ENCODE measurements at places on chromosomes 11 and 22. TPM values are rescaled to one million over a fixed set of nuclear protein-coding genes. Genes with fewer than 3 reads are reported as not detected.

DNA sequence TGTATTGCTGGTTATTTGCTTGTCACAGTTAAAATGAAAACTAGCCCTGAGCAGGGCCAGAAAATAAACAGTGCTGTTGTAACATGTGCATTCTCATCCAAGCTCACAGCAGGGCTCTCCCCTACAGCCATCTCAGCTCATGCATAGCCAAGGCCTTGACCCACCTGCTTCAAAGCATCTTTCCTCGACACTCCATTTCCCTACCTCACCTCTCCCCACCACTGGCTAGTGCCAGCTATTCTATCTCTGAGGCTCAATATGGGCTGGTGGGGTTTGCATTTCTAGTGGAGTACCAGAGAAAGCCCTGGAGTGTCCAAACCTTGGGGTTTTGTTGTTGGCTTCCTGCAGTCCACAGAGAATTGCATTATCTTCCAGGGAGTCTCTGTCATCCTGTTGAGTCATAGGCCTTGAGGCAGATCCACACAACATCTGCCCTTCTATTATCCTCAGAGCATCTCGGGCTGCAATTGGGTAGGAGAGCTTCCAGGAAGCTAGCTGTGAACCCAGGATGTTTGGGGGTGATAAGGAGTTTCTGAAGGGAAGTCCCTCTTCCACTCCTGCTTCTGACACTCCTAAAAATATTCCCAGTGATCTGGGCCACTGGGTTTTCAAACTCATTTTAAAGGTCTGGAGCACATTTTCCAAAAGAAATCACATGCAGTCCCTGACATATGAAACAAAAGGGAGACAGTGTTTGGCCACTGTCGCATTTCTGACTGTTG is 36.1 kb upstream of the AMOTL1 start:
- DNase-seq = no peak

The DCDC1 gene
- total RNA-seq = 0.07 TPM

GRCh38 chr11:36097219-36097650 is 153.4 kb downstream of the LDLRAD3 start:
- no peak for DNase-seq

- DNase-seq = no peak
These were observed 91.7 kb upstream of the CLMP start for GRCh38 chr11:123286761-123287160.

GRCh38 chr11:70783356-70783755 is 385.0 kb downstream of the CTTN start:
- no peak for DNase-seq

DNA sequence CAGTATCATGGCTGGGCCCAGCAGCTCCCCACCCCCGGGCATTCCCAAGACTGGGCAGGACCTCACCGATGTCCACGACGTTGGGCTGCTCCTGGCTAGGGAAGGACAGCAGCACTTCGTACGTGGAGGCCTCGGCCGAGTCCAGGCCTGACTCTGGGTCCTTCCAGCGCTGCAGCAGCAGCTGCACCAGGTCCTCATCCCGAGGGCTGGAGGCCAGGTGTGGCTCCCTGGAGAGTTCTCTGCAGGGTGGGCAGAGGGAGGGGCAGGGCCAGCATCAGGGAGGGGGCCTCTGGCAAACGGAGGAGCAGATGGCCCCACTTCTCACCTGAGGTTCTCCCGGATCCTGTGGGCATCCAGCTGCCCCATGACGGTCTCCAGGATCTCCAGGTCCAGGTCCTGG is 341 bp downstream of the NAALADL1 start:
- no peak for DNase-seq

The BTBD18 gene
- total RNA-seq = not detected

DNA sequence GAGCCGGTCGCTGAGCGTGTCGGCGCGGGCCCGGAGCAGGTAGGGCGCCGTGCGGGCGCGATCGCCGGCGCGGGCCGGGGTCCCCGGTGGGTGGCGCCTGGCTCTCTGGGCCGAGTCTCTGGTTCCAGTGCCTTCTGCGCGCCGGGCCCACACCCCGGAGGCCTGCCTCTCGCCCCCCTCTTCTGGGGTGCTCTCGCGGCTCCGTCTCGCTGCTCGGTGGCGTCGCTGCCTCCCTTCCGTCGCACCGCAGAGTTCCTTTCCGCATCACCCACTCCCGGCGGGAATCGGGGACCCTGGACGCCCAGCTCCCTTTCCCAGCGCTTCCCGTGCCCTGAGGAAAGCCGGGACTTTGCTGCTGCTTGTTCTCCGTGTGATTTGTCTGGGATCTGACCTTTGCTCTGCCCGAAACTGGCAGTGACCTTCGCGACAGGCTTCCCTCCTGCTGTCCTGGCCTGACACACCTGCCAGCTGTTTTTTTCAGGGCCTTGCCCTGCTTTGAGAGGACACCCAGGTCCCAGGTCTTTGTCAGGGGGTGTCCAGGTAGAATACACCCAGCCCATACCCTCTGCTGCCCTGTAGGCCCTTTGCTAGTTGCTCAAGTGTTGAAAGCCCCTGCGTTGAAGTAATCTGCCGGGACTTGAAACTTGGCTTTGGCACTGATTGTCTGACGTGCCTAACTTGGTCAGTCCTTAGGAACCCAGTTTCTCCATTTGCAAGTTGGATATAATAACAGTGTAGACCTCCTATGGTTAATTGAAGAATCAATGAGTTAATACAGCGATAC is 711 bp downstream of the FDX1 start:
- DNase-seq = no peak

DNA sequence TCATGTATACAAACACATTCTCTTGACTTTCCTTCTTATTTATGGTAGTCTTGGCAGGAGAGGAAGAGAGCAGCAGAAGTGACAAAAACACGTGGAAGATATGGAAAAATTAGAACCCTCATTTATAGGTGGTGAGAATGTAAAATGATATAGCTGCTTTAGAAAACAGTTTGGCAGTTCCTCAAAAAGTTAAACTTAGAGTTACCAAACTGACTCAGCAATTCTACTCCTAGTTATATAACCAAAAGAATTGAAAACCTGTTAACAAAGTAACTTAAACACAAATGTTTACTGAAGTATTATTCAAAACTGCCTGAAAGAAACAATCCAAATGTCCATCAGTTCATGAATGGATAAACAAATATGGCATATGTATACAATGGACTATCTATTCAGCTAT is 16.8 kb downstream of the NUCB2 start:
- no peak for DNase-seq

DNA sequence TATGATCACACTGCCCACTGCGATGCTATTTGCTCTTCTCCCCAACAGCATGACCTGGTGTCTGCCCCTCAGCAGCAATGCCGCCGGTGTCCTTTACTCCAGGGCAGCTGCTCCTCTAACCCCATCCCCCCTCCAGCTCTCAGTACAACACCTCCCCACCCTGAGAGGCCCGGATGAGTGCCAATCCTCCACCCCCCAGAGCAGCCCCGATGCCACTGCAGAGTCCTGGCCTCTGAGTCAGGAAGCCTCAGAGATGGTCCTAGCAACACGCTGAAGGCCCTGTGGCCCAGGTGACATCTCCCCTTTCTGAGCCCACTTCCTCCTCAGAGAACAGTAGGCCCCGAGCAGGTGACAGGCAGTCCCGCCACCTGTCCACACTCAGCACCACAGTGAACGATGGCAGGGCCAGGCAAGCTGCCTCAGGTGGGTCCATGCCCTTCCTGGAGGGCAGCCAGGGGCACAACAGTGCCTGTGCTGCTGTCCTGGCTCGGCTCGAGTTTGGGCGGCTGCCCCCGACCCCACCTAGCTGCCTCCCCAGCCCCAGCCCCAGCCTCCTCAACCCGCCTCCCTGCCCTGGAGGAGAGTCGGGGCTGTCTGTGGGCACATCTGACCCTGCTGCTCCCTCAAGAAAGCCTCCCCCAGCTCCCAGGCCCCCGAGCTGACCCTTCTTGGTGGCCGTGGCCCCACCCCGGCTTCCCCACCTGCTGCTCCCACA is 3.9 kb upstream of the NDUFS8 start:
- no peak for DNase-seq

GRCh38 chr11:3088806-3089205 is 31.6 kb upstream of the CARS1 start:
- DNase-seq = no peak

GRCh38 chr22:32044913-32045312 is 1.9 kb downstream of the SLC5A1 start:
- no peak for DNase-seq

GRCh38 chr11:8248786-8249185 is 14.9 kb downstream of the LMO1 start:
- no peak for DNase-seq

The RIC3 gene
- total RNA-seq = 11.8 TPM

The RFPL1 gene
- total RNA-seq = not detected

DNA sequence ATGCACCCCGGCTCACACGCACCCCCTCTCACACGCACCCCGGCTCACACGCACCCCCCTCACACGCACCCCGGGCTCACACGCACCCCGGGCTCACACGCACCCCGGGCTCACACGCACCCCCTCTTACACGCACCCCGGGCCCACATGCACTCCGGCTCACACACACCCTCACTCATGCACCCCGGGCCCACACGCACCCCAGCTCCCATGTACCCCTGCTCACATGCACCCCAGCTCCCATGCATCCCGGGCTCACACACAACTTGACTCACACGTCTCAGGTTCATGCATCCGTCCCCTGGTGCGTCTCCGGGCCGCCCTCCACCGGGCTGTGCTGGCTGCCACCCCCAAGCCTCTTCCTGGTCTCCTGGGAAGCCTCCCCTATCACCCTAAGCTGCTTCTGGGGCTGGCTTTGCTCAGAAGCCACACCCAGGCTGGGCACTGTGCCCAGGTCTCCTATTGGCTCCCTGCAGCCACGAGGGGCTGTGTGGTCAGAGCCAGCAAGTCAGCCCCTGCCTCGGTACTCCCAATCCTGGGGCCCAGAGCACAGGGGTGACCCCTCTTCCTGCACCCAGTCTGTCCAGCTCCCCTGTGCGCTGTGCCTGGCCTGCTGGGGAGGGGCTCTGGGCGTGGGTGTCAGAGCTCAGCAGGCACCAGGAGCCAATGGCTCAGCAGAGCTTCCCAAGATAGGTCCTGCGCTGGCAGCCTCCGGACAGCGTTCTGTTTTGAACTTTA is 16.9 kb downstream of the TSPAN4 start:
- no peak for DNase-seq

- no peak for DNase-seq
These were observed 15.8 kb downstream of the BLID start for GRCh38 chr11:122100037-122100755.

The PVALB gene
- not detected for total RNA-seq

DNA sequence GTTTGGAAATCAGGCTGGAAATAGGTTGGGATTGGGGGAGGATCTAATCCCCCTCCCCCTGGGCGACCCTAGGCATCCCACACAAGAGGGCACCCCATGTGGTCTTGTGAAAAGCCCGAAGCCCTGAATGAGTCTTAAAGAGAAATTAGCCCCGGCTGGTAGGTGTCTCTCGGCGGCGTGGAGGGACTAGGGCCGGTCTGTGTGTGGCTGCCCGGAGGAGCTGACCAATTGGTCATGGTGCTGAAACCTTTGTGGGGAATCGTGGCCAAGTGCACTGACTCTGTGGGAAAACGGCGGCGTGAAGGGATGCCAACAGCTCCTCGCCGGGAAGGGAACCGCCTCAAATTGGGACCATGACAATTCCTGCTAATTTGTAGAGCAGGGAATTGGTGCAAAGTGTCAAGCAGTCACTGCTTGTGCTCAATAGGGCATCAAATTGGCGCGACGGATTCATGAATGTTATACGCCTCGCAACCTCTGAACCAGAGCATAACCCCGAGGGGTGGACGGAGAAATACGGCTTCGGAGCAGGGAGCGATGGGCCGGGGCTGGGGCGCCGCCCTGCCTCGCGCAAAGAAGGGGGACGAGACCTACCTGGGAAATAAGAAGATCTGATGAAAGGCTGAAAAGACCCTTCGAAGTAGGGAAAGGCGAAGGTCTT is 1.5 kb downstream of the DBX1 start:
- DNase-seq = no peak

The OR51B2 gene
- total RNA-seq = not detected

DNA sequence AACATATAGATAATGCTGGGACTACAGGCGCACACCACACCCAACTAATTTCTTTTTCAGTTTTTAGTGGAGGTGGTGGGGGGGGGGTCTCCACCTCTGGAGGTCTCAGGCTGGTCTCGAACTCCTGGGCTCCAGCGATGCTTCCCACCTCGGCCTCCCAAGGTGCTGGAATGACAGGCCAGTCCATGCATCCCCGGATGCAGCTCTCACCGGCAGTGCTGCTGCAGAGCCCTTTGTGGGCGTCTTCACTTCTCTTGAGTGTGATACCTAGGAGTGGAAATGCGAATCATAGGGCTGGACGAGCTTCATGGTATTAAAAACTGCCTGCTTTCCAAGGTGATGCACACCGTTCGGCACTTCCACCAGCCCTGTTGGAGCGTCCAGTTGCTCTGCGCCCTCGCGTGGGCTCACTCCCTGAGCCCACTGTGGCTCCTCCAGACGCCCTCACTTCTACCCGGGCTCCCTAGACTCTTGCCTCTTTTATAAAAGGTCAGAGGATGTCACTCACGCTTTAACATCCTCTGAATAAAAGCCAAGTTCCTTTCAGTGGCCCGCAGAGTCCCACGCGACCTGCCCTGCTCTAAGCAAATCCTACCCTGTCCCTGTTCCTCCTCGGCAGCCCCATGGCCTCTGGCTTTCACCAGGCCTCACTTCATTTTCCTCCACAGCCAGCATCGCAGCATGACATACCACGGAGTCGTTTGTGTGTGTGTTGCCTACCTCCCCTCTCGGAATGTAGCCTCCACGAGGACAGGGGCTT is 837 bp upstream of the BID start:
- no peak for DNase-seq

DNA sequence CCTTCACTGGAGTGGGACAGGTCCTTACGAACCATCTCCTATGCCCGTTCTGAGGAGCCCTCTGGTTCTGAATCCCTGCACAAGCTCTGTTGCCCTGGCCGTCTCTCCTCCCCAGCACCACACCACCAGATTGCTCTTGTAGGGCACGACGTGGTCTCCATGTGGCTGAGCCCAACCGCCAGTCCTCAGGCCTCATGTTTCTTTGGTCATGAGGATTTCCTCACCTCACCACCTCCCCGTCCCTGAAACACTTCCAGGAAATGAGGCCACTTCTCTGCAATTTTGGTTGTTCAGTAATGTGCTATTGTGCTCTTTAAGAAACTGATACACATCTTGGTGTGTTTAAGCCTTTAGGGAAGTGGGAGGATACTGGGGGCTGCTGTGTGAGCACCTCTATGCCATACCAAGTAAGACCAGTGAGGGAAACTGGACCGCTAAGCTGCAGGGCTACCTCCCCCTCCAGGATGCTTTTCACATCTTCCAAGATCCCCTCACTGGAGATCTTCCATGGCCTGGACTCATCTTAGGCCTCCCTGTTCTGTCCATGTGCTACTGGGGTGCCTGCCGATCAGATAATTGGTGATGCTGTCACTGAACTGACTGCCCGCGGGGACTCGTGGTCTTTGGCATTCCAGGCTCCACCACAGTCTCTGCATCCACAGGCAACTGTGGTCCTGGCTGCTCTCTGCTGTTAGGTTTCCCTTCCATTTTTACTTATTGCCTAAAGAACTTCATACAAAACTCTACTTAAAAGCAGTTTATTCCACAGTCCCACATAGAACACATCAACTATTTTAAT is 21.9 kb downstream of the DRICH1 start:
- no peak for DNase-seq

The PKP3 gene
- not detected for total RNA-seq

GRCh38 chr11:69201764-69202370 is 46.1 kb downstream of the SMIM38 start:
- DNase-seq = peak; percentile 37

The SRPRA gene
- 157 TPM for total RNA-seq

The NCAPH2 gene
- 155 TPM for total RNA-seq

- DNase-seq = no peak
These were observed 61.2 kb upstream of the RRAS2 start for GRCh38 chr11:14420223-14420622.

The C11orf97 gene
- total RNA-seq = not detected

- DNase-seq = no peak
These were observed 83.5 kb upstream of the EIF3D start for GRCh38 chr22:36612458-36612857.

The MRGPRE gene
- total RNA-seq = not detected

Data from CD8-positive, alpha-beta memory T cell (primary cell).